Hypothalamus (tissue), 51 donors: ENCODE measurements at places on chromosomes 2 and 18.

GRCh38 chr2:23330214-23330613 lies 54.8 kb upstream of the KLHL29 start:
- DNase-seq, result no peak

GRCh38 chr2:37831081-37831780 lies 93.9 kb upstream of the RMDN2 start:
- DNase-seq, result no peak

- peak; percentile 34 for DNase-seq
Observed at GRCh38 chr2:11679486-11680181, 9.6 kb upstream of the NTSR2 start.

DNA sequence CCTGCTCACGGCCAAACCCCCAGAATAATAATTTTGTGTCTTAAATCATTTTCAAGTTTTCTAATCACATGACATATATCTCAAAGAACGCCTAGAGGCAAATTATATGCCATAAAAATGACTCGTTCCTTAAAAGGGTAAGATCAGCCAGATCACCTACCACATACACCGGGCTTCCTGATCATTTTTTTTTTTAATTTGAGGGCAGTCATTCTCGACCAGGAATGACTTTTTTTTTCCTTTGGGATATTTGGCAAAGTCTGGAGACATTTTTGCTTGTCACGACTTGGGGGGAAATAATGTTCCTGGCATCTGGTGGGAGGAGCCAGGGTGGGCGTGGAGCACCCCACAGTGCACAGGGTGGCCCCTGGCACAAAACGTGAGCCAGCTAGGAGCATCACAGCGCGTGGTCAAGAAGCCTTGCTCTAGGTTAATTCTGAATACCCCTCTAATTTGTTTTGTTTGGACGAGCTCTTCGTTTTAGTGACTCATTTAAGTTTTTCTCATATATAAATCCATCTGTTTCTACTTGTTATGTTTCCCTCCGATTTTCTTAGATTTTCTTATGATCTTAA lies 94.9 kb downstream of the TWIST2 start:
- no peak for DNase-seq

- no peak for DNase-seq
Observed at GRCh38 chr18:24018299-24018886, 3.8 kb downstream of the TTC39C start.

- no peak for DNase-seq
Observed at GRCh38 chr18:62109676-62110075, 77.2 kb downstream of the PIGN start.

- DNase-seq, result no peak
Observed at GRCh38 chr18:8627107-8627472, 17.9 kb downstream of the RAB12 start.

GRCh38 chr2:157395811-157396210 lies 48.1 kb downstream of the CYTIP start:
- DNase-seq, result no peak

DNA sequence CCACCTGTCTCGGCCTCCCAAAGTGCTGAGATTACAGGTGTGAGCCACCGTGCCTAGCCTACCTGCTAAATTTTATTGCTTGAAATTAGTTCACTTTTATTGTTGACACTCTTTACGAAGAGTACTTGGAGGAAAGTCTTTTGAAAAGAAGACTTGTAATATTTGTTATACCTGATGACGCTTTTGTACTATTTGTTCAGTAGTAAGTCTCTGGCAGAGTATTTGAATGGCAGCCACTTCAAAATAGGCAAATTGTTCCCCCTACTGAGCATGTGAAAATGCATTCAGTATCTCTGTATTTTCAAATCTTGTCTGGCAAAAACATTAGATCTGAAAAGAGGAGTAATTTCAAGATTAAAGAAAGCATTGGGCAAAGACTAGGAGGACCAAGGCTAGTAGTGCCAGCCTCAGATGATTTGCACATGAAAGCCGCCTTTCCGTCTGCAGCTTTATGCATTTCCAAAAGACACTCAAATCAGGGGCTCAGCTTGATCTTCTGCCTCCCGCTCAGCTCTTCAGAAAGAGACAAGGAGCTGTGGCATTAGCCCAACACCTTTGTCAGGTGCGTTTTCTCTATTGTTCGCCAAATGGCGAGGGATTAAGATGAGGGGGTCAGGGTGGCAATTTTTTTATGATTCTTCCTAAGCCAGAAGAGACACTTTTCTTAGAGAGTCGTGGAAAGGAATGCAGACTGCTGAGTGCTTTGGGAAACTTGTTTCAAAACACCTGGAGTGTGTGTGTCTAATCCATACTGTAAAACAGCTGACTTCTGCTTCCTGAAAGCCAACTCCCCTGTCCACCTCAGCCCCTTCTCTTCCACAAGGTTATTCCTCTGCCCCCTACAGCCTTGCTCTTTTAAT lies 18.8 kb upstream of the FOXI3 start:
- DNase-seq, result no peak

- DNase-seq, result no peak
Observed at GRCh38 chr18:79227621-79228020, 158.4 kb downstream of the ATP9B start.

DNA sequence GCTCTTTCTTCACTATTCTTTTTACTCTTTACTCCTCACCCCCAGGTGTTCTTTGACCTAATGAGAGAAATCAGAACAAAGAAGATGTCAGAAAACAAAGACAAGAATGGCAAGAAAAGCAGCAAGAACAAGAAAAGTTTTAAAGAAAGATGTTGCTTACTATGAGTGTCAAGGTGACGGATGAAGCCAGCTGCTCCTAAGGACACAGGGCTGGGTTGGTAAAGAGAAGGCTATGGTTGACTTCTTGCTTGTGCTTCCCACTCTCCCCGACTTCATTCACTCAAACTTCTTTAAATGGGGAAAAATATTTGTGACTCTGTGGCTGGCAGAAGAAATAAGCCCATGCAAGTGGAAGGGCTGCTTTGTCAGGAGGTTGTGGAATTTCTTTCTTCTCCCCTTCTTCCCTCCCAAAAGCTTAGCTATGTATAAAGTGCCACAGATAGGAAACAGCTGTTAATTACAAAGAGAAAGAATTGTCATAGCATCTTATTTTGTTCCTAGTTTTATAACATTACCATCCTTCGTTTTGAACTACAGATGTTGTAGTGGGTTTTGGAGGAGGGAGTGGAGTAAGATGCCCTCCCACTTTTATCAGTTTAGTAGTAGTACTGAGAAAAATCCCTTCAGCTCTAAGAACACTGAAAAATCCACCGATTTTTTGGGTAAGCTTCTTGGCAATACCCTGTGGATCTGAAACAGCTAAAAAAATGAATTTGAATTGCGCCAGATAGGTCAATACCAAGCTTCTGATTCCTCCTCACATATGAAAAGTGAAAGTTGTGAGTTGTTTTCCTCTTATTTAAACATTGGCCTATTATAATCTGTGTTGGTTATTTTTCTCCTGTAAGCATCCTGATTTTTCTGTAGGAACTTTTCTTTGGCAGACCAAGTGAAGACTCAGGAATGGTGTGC lies 40.7 kb downstream of the RALB start:
- no peak for DNase-seq

DNA sequence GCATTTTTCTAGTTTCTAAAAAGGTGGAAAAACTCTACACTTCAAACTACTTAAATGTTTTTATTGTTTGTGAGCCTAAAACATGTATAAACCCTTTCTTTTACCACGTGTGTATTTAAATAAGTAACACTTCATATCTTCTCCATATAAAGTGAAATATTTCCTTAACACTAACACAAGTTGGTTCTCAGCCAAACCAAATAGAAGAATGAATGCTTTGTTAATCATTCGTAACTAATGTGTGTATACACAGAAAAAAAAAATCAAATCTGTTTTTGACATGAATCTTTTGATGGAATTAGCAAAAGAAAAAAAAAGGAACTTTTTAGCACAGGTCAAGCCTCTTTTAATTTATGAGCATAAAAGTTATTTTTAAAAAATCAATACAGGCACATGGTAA lies 89.3 kb downstream of the EHBP1 start:
- no peak for DNase-seq

GRCh38 chr2:139798391-139798790 lies 1018.2 kb upstream of the NXPH2 start:
- DNase-seq, result no peak

- no peak for DNase-seq
Observed at GRCh38 chr2:109062859-109063700, 65.9 kb upstream of the SH3RF3 start.

DNA sequence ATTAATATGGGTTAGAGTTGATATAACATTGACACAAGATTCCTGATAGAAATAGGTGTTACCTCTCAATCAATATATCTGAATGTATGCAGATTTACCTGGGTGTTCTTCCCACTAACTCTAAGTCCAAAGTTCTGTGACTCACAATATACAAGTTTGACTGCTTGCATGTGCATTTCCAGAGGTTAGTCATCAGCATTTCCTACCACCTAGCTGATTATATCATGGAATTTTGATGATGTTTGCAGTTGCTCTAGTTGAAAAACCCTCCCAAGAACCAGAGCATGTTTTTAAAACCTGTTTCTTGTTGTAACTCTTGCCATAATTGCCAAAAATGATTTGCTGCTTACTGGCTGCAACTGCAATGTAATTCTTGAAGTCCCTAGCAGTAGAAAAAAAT lies 15.0 kb upstream of the DSG1 start:
- DNase-seq, result no peak

DNA sequence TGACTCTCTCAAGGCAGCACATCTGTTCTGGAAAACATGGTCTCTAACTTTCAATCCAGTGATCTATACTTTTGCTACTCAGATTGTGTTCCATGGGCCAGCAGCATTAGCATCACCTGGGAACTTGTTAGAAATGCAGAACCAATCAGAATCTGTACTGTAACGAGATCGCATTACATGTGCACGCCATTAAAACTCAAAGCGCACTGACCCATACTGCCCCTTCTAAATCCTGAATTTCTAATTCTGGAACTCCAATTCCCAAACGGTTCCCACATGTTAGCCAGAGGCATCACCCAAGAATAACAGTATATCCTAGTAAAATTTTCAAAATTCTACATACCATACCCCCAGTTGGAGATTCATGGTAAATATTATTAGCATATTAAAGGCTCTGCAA lies 10.5 kb upstream of the DCTN1 start:
- no peak for DNase-seq

GRCh38 chr2:196218106-196218505 lies 46.7 kb upstream of the STK17B start:
- DNase-seq, result no peak

- no peak for DNase-seq
Observed at GRCh38 chr18:76005632-76006208, 489.3 kb downstream of the ZNF516 start.

- no peak for DNase-seq
Observed at GRCh38 chr2:25711675-25712354, 38.4 kb upstream of the DTNB start.

DNA sequence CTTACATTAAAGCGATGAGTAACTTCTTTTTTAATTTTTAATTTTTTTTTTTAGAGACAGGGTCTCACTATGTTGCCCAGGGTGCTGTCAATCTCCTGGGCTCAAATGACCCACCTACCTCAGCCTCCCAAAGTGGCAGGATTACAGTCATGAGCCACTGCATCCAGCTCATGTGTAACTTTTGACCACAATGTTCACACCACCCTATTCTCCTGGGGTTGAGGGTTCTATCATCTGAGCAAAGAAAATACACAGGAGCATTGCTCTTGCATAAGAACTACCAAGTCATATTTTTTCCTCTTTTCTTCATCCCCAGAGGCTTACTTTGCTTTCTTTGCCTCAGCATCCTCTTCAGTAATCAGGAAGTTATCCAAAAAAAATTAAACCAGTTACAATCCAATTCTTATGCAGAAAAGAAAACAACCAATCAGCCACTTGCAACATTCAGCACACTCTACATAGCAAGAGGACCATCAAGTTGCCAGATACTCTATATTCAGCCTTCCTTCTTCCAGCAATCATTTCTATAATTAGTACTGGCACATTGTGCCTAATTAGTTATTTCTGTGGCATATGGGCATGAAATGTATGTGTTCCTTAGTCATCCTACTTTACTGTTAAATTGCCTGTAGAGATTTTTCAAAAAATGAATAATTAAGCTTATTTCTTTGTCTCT lies 345.6 kb downstream of the AKAIN1 start:
- DNase-seq, result no peak

DNA sequence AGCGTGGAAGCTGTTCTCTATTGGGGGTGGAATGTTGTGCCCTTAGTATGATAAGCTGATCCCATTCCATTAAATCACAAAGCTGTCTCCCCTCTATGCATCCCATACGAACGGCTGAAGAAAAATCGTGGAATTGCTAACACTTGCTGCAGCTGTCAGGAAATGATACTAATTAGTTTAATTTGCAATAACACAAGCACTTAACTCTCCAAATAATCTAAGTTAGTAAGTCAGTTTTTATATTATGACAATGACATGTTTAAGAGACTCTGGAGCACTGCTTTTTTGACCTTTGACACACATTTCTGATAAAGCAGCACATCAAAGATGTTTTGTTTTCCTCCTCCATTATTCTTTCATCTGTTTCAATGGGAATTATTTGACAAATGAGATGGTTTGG lies 123.7 kb upstream of the SATB2 start:
- no peak for DNase-seq

DNA sequence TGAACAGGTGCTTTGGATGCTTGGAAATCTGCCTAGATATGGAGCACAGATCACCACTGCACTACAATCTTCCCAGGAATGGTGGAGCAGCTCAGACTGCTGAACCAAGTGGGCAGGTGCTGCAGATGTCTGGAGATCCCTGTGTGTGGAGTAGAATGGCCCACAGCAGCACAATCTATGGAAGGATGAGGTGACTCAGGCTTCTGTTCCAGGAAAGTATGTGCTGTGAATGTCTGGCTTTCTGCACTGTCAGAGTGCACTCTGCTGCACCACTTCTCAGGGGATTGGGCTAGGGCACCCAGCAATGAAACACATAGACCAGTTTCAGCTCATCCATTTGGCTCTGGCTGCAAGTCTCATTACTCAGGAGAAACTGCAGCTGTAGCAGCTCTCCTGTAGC lies 865.4 kb upstream of the NXPH2 start:
- no peak for DNase-seq
